ENCODE measurements at places on chromosomes 2 and 18. TPM values are rescaled to one million over a fixed set of nuclear protein-coding genes. Genes with fewer than 3 reads are reported as not detected.

TMEM247 gene
- total RNA-seq = not detected

CRYGC gene
- not detected for total RNA-seq

ITPRIPL1 gene
- total RNA-seq = 40.4 TPM

TMEM169 gene
- total RNA-seq = 2.1 TPM

RGPD5 gene
- 30.4 TPM for total RNA-seq

POU3F3 gene
- not detected for total RNA-seq

G6PC2 gene
- not detected for total RNA-seq

STEAP3 gene
- total RNA-seq = 0.05 TPM

CBLN2 gene
- not detected for total RNA-seq

VIT gene
- not detected for total RNA-seq

NCOA1 gene
- 25.1 TPM for total RNA-seq

PLEKHH2 gene
- 0.10 TPM for total RNA-seq

ALPP gene
- total RNA-seq = not detected

MAPK4 gene
- total RNA-seq = not detected

INPP5D gene
- 128 TPM for total RNA-seq

RNF125 gene
- 40.3 TPM for total RNA-seq

RESP18 gene
- not detected for total RNA-seq

RNU2-63P gene
- 16.7 TPM for total RNA-seq

SLC5A7 gene
- total RNA-seq = not detected

CCDC141 gene
- 7.5 TPM for total RNA-seq

ABCB11 gene
- total RNA-seq = 0.05 TPM

TCF23 gene
- 0.05 TPM for total RNA-seq

REG3A gene
- total RNA-seq = not detected

STAT4 gene
- total RNA-seq = 95.0 TPM

FZD7 gene
- total RNA-seq = 0.83 TPM

ANKRD30BL gene
- not detected for total RNA-seq

DAPL1 gene
- total RNA-seq = not detected

QPCT gene
- total RNA-seq = 0.54 TPM

TSPYL6 gene
- not detected for total RNA-seq

ZC3H8 gene
- 22.3 TPM for total RNA-seq

CD8B gene
- total RNA-seq = 2.8 TPM

CROCC2 gene
- not detected for total RNA-seq

SLC39A6 gene
- 28.5 TPM for total RNA-seq

PSMA8 gene
- total RNA-seq = 0.27 TPM

COA5 gene
- total RNA-seq = 20.7 TPM

GAD1 gene
- 5.1 TPM for total RNA-seq

MBD1 gene
- 100 TPM for total RNA-seq

EFEMP1 gene
- total RNA-seq = not detected

LINC00305 gene
- not detected for total RNA-seq

ERFE gene
- total RNA-seq = not detected

CDH2 gene
- 0.61 TPM for total RNA-seq

TMEM178A gene
- total RNA-seq = not detected
